CD4-positive, alpha-beta T cell treated with Interleukin-6 at 100 ng/mL for 8 hours (primary cell): ENCODE measurements at places on chromosomes 1 and 21.

- no peak for DNase-seq
Observed at GRCh38 chr1:24364975-24365678, 46.0 kb downstream of the GRHL3 start.

GRCh38 chr21:16912075-16912474 is 600.8 kb upstream of the CXADR start:
- no peak for DNase-seq

GRCh38 chr1:8698012-8698630 is 119.3 kb downstream of the RERE start:
- no peak for DNase-seq

- DNase-seq, result no peak
Observed at GRCh38 chr21:32332463-32332951, 33.9 kb downstream of the MRAP start.

GRCh38 chr1:223665592-223666312 is at the start of gene CAPN8:
Gene CAPN8 (minus strand): TSS chr1:223665701. CDS start chr1:223665646, 55 bp downstream.
- DNase-seq, result no peak

GRCh38 chr1:198079432-198079951 is 77.3 kb upstream of the NEK7 start:
- DNase-seq, result no peak

GRCh38 chr1:40583980-40584379 is 52.5 kb downstream of the ZNF684 start:
- DNase-seq, result no peak

GRCh38 chr1:234509457-234510328 is 30.7 kb upstream of the TARBP1 start:
- DNase-seq, result no peak

DNA sequence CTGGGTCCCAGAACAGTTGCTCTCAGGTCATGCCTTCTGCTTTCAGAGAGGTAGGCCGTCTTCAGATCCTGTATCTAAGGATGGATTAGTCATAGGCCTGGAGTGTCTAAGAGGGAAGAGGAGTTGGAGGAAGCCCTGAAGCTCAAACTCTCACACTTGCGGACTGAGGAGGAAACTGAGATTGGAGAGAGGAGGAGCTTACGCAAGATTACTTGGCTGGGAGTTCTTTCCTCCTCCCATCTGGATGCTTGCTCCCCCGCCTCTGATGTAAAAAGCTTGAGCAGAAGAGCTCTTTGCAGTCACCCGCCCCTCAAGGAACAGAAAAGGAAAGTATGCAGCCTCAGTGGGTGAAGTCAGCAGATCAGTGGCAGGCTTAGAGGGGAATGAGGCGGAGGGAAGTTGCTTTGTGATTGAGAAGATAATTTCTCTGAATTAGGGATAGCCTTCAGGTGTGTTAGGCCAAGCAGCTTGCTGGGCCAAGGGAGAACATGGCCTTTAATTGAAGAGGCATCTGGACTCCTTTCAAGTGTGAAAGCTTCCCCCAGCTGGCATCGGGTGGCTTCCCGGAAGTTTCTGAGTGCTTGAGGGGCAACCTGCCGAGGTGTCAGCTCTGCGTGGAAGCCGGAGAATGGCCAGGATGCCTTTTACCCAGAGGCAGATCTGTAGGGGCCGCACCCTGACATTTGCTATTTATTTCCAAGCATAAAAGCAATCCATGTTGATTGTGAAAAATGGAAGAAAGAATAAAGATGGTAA is 6.6 kb downstream of the ADORA1 start:
- DNase-seq, result no peak

DNA sequence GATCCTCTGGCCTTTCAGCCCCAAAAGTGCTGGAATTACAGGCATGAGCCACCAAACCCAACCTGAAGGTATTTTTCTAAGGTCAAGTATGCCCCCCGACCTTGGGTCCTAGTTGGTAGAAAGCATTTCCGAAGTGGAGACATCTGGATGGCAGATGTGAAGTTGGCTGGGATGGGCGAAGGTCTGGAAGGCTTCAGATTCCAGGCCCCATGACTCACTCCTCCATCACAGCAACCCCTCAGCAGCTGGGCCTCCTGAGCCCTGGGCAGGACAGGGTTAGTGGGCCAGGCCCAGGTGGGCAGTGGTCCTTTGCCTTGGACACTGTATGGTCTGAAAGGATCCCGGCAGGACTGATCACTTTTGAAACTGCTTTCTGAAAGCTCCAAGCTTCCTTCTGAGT is 23.3 kb downstream of the NAV1 start:
- DNase-seq, result no peak

DNA sequence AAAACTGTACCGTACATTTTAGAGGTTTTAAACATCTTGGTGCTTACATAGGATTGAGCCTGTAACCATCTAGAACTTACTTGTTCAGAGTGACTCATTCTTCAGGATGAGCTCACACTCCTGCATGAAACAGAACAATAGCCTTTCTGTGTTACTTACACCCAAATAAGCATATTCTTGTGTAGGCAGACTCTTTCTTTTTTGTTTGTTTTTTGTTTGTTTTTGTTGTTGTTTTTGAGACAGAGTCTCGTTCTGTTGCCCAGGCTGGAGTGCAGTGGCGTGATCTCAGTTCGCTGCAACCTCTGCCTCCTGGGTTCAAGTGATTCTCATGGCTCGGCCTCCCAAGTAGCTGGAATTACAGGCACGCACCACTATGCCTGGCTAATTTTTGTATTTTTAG is 3.8 kb upstream of the CA6 start:
- DNase-seq, result no peak

GRCh38 chr21:37636152-37636860 is 269.7 kb downstream of the DYRK1A start:
- DNase-seq, result no peak

DNA sequence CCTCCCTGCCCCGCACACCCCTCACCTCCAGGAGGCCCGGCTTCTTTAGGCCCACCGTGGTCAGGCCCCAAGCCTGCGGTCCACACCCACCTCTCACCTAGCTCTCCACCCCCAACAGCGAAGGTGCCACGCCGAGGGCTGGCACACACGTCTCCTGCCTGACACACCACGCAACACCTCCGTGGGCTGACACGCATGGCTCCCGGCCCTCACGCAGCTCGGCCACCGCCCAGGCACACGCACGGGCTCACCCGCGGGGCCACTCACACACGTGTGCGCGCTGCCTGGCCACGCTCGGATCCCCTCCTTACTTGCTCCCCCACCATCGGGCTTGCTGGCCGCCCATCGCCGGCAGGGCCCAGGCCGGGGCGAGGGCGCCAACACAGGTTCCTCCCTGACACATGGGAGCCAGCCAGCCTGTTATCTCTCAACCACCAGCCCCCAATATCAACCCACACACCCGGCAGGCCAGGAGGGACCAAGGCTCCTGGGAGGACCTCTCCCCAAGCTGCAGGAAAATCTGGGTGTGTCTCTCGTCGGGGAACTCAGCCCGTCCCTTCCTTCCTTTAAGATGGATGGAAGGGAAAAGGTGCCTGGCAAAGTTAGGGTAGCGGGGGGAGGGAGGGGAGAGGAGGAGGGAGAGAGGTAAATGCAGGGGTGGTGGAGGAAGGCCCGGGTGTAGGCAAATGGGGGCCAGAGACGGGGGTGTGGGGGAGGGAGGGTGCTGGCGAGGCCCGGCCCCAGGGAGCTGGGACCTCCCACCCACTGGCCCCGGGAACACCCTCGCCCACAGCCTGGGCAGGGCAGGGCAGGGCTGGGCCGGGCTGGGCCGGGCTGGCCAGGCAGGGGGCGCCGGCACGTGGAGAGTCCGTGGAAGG is 546 bp downstream of the ELOVL1 start:
- DNase-seq, result peak; percentile 6

GRCh38 chr21:34986561-34987500 is 62.3 kb downstream of the RUNX1 start:
- peak; percentile 75 for DNase-seq

GRCh38 chr1:212937034-212937433 is 13.3 kb upstream of the VASH2 start:
- no peak for DNase-seq

GRCh38 chr1:211353562-211354212 is 27.1 kb downstream of the TRAF5 start:
- DNase-seq, result no peak

DNA sequence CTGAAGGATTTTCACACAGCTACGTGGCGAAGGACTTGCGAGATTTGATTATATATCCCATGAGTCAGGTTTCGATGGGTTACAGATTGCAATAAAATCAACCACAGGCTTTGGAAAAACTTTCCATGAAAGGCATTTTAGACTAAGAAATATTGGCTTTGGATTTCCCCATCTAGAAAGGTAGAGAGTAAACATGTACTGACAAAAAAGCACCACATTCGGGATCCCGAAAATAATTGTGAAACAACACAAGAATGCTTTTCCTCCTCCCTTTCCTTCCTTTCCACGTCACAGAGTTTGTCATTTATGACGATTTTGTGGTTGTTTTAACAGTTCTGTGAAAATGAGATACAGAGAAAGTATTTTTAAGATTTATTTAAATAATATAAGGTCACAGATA is 38.5 kb downstream of the TGFB2 start:
- DNase-seq, result no peak

DNA sequence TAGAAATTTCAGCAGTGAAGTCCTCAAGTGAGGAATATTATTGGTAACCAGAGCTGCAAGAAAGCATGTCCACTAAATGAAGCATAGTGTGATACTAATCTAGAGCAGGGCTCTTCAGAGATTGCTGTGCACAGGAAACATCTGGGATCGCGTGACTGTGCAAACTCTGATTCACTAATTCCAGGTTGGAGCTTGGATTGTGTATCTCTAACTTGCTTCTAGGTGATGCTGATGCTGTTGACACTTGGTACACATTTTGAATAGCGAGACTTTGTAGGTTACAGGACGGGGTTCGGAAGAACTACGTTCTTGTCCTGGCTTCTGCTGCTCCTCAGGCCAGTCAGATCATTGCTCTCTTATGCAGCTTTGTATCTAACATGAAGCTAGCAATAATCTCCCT is 66.5 kb downstream of the PRRX1 start:
- no peak for DNase-seq

DNA sequence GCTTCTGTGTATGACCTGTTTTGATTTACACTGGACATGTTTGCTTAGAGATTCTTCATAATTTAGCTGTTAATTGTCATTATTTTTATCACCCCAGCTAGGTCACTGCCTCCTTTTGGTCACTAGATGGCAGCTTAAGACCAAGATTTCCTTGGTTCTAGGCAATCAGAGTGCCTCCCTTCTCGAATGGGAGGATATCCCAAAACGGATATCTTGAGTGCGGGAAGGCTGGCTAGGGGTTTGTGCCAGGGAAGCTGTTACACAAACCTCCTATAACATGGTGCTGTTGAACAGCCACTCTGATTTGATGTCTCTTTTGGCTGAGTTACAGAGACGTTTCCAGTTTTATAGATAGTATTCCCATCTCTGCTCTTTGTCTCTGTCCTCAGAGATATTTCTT is 283.5 kb downstream of the S1PR1 start:
- DNase-seq, result no peak

GRCh38 chr1:111561328-111561727 is 57.9 kb upstream of the ADORA3 start:
- DNase-seq, result no peak

DNA sequence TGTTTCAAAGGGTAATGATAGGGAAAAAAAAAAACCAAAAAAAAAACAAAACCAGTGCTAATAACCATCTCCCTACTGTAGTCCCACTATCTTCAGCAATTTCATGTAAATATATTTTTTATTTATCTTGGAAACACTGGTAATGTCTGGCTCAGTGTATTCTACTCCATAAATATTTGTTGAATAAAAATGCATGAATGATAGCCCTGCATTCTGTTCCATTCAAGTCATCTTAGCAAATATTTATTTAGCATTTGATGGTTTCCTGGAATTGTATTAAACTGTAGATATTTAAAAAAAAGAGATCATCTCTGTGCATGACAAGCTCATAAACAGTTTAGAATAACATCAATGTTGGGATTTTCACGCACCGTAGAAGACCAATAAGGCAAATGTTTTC is 24.2 kb downstream of the IL23R start:
- DNase-seq, result no peak

DNA sequence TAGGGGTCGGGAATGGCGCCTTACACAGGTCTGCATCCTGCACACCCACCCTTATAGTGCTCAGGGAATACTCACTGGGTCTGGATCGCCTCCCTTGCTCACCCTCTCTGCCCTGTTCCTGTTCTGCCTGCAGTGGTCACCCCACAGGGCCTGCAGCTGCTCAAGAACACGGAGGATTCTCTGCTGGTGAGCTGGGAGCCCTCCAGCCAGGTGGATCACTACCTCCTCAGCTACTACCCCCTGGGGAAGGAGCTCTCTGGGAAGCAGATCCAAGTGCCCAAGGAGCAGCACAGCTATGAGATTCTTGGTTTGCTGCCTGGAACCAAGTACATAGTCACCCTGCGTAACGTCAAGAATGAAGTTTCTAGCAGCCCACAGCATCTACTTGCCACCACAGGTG is 12.4 kb downstream of the TNN start:
- no peak for DNase-seq

DNA sequence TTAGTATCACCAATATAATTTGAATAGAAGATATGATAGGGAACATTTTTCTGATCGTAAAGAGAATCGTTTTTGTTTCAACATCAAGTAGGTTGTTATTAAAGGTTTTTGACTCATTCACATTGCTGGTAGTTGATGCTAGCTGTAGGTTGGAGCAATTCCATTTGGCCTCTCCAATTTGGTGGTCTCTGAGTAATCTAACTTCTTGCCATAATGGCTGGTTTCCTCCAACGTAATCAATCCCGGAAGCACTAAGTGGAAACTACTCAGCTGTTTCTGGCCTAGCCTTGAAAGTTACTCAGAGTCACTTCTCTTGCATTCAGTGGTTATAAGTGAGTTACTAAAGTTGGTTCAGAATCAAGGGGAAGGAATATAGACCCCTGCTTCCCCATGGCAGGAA is 26.0 kb downstream of the RCOR3 start:
- DNase-seq, result no peak

DNA sequence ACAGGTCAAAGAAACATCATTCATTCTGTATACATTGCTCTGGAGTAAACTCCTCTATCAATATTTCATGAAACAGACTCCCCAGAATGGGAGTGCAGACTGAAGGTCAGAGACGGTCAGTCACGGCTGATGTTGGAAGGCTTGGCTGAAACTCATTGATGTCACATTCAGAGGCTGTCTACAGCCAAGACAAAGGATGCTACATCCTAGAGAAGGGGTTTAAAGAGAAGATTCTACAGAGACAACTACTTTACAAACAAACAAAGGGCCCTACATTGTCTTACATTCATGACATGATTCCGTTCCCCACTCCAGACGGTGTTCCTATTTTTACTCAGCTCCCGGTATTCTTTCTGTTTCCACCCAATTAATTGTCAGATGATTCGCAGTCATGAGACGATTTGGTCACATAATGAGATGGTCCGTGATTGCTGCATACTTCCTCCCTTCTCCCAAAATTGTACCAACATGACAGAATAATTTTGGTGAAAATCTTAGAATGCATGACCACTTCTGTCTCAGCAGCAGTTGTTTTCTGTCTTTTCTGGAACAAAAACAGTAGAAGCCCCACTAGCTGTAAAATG is 73.8 kb upstream of the VAV3 start:
- DNase-seq, result no peak

- DNase-seq, result no peak
Observed at GRCh38 chr1:12566484-12567287, 51.3 kb downstream of the DHRS3 start.
